NCI-H1092 (cell line): ENCODE measurements at places on chromosomes 7 and 10.
A peak's percentile ranks its signal among the peaks of the same experiment; 100 is the strongest.

GRCh38 chr7:73577627-73578341 lies 595 bp downstream of the TBL2 start:
- no peak for DNase-seq

GRCh38 chr10:69049566-69049961 lies 38.3 kb upstream of the SRGN start:
- DNase-seq: no peak

- DNase-seq: no peak
Observed at GRCh38 chr7:71348821-71349681, 217.1 kb downstream of the GALNT17 start.

GRCh38 chr7:90663176-90663575 lies 67.1 kb downstream of the CDK14 start:
- DNase-seq: no peak

- DNase-seq: no peak
Observed at GRCh38 chr10:127563718-127564553, 14.8 kb downstream of the NPS start.

GRCh38 chr7:47516985-47517600 lies 64.8 kb downstream of the TNS3 start:
- DNase-seq: peak; percentile 91

DNA sequence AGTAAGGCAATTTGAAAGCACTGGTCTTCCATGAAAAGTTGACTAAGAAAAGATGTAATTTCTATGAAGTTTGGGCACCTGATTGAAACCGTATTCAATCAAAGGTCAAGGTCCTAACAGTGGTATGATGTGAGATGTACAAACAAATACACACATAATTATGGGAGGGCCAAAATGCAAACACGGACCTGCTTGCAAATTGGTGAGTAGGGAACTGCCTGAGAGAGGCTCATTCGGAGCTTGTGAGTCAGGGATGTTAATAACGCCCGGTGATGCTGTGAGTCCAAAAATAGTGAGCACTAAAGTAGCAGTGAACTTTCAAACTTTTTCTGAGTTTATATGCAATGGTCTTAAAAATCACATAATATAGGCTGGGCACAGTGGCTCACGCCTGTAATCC lies 34.2 kb upstream of the FAM180A start:
- DNase-seq: no peak

DNA sequence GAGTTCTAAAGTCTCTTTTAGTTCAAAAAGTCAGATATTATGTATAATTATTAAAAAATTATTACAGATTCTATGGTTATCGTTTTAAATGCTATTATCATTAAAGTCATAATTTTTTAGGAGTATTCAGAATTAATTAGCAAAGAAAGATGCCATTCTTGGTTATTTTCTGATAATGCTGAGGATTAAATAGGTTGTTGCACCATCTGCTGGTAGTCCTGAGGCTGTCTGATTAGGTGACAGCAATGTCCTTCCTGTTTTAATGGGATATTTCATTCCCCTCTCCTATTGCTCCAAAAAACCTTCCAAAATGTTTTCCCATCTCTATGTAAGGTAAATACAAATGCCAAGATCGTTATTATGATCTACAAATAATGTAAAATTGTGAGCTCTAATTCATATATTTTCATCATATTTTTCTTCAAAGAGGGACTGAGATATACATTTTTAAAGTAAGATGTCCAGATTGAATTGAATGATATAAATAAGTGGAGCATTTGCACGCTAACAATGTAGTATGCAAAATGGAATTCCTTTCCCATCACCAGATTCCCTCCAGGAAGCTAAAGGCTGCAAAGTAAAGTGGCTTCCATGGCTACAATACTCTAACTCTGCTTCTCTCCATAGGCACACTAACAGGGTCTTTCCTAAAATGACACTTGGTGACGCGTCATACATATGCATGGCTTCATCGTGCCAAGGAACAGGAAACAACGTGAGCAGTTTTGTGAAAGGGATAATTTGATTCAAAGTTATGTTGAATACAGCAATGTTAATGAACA lies 58.8 kb upstream of the AKR1E2 start:
- DNase-seq: no peak

DNA sequence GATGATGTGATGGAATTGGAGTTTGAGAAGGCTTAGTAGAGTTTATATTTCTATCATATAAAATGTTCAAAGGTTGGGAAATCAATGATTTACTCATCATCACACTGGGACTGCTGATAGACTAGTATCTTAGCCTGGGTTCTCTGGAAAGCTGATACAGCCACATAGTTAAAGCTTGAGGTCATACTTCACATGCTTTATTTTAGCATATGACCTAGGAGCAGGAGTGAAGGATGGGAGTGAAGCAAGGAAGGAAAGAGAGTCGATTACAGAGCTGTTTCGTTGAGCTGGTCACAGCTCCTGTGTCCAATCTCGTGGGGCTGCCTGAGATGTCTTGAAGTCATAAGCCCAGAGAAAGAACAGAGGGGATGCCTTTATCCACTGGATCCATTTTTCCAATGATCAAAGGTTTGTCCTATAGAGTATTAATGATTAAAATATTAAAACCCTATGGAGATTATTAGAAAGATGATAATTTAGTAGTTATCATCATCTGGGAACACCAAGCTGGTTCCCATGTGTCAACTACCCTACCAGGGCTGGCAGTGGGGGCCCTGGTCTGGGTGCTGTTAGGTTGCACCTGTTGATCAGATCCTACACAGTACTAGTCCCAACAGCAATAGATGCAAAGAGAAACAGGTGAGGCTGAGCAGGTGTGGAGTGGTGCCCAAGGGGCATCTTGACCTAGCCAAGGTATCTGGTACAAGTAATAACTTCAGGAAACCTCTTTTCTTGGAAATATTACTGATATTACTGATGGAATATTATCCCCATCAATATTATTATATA lies 77.8 kb downstream of the BAMBI start:
- no peak for DNase-seq

- no peak for DNase-seq
Observed at GRCh38 chr7:159091041-159091440, 53.6 kb downstream of the VIPR2 start.

- DNase-seq: no peak
Observed at GRCh38 chr7:23687011-23687410, 7.0 kb downstream of the FAM221A start.

- no peak for DNase-seq
Observed at GRCh38 chr10:123782549-123782948, 109.1 kb downstream of the CPXM2 start.

DNA sequence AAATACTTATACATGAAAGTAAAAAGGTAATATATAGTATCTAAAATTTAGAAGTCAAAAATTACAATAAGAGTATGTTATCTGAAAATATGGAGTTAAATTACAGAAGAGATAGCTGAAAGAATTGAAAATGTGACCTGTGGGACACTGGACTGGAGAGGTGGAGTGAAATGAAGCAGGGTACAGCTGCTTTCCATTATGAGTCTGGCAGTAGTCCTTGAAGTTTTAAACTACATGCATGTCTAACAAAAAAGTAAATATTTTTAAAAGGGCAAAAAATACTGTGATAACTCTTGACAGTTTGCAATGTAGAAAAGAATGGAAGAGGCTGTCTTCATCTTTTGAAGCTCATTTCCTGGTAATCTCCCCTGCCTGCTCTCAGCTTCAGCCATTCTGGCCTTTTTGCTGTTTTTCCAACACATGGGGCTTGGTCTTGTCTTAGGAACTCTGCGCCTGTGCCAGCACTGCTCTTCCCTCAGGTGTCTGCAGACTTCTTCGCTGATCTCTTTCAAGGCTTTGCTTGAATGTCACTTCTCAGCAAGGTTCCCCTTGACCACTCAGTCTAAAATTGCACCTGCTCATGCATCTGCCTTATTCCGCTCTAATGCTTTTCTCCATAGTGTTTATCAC lies 36.9 kb downstream of the PTPRZ1 start:
- DNase-seq: no peak

DNA sequence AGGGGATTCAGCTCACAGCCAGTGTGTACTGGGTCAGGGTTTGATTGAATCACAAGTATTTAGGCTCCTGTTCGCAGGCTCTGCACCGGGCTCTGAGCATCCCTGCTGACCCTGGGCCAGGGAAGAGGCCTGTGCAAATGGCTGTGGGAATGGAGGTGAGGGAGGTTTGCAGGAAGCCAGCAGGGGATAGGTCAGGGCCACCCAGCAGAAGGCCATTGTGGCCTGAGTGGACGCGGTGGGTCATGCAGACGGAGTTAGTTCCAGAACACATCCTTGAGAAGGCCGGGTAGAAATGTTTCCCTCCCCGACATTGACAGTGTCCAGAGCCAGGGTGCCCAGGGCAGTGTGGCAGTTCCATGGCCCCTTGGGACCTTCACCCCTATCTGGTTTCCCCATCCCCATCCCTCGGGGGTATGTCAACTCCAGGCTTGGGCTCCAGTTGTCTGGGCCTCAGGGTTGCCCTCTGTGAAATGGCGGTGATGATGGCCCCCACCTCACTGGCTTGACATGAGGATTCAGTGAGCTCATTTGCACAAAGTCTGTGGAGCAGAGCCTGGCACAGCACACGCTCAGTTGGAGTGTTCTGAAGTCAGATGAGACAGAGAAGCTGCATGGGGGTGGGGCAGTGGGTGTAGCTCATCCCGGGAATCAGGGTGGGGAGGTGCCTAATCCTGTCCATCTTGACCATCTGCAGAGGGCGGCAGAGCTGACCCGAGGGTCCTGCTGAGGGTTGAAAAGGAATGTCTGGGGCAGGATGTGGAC lies 107.6 kb downstream of the ADCY1 start:
- DNase-seq: no peak

DNA sequence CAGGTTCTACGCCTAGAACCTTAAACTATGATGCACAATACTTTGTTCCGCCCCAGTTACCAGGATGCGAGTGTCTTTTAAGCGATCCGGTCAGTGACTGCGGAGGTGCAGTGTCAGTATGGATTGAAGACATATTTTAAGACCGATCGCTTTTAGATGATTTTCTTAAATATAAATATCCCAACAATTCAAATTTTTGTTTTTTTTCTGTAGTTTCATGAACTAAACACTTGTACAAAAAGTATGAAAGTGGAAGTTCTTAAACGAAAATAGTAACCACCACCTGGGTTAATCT lies 835 bp downstream of the COMMD3 start:
- DNase-seq: no peak

GRCh38 chr7:91512958-91513357 lies 248.7 kb downstream of the FZD1 start:
- DNase-seq: no peak

DNA sequence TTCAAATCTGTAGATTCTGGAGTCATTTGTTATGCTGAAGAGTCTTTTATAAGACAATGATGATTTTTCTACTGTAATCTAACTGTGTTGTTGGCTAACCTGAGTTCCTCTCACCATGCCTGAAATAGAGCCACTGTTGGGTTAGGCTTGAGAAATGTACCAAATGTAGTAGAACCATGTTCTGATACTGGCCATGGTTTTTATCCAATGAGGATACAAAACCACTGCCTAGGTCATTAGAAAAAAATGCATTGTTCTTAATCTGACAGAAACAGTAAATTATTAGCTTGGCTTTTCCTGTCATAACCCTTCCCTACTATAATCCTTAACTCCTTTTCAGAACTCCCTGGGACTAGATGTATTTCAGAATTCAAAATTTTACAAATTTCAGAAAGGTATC lies 86.6 kb downstream of the RAPGEF5 start:
- no peak for DNase-seq

GRCh38 chr10:34058845-34059614 lies 724.6 kb upstream of the NRP1 start:
- no peak for DNase-seq

- DNase-seq: no peak
Observed at GRCh38 chr7:29965030-29965429, 24.6 kb downstream of the SCRN1 start.

DNA sequence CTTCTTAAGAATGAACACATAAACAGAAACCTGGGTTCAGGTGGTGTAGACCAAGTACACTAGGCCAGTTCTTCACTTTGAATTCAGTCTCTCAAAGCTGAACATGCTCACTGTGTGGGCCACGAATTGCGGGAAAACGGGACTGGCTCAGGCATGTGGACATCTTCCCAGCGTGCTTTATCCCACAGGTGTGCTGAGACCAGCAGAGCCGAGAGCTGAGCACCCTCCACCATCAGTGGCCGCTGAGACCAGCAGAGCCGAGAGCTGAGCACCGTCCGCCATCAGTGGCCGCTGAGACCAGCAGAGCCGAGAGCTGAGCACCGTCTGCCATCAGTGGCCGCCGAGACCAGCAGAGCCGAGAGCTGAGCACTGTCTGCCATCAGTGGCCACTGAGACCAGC lies 265.4 kb downstream of the DNAJB6 start:
- DNase-seq: no peak

DNA sequence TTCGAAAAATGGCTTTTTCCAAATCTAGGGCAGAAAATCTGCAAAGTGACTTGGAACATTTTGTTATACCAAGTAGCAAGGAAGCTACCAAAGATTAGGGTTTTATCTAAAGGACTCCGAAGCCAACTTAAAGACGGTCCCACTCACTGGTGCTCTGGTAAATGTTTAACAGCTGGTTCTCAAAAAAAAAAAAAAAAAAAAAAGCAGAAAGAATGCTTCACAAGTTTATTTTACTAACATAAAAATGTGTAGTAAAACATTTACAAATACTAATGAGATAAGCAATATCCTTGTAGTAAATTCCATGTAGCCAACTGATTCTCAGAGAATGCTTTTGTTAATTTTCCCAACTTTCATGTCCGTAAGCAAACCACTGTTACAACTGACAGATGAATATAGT lies 38.4 kb downstream of the TAF3 start:
- DNase-seq: no peak

- DNase-seq: no peak
Observed at GRCh38 chr7:70014472-70015177, 416.4 kb downstream of the AUTS2 start.

DNA sequence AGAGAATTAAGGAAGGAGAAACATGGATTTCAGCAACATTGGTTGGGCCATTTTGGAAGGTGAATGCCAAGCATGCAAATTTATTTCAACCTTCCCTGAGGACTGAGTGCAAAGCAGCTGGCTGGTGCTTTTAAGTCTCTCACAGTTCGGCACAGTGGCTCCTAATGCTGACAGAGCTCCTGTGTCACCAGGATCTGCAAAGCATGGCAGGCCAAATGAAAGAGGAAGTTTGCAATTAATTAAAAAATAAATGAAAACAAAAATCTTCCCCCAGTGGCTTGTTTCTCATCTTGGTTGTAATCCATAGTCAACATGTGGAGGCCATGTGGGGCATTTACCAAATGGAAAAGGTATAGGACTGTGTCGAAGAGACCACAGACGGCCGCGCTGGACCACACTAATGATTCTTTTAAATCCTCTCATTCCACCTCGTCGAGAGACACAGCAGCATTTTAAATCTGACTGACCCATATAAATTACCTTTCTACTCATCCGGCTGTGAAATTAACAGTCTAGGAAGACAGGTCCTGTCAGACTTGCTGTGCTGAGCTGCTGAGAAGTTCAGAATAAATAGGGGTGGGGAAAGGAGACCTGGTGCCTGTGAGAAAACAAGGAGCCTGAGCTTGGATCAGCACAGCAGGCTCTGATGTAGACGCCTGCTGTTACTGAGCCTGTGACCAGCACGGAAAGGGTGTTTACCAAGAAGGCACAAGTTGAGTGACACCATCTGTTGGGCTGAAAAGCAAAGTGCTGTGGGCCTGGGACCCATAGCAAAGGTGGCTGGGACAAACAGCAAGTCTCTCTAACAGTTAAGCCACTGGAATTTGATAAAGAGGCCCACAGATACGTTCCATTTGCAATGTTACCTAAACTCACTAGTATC lies 136.0 kb upstream of the COL1A2 start:
- no peak for DNase-seq
